ENCODE measurements at places on chromosomes 6 and 20.

DNA sequence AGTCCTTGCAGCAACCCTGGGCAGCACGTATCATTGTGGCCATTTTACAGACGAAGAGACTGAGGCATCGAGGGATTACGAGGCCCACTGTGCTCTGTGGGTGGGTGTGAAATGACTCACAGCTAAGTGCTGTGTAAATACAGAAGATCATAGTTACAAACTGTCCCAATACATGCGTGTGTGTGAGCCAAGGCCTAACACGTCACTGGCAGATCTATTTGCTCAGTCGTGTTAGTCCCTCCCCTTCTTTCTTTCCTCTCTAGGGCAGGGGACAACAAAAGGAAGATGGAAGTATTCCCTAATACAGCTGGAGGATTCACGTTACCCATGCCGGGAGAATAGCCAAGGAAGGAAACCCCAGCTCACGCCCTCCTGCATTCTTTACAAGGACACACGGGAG is 175.9 kb downstream of the CDC5L start:
- DNase-seq = no peak

DNA sequence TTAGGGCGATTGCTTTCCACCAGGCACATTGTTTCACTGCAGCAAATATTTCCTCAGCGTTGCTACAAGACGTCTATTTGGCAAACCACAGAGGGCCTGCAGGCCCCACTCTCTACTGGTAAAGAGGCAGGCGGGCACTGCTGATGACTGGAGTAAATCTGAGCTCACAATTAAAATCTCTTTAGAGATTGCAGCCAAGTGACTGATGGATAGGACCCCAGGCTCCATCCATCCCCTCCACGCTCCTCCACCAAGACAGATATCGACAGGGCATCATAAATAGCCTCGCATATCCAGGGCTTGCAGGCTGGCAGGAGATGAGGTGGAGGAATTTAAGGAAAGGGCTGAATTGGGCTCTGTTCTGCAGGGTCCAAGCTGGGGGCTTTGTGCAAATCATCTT is 50.4 kb upstream of the MDGA1 start:
- no peak for DNase-seq

- DNase-seq = no peak
Observed at GRCh38 chr6:163054641-163055040, 326.9 kb downstream of the PACRG start.

- no peak for DNase-seq
Observed at GRCh38 chr6:16257999-16258708, 19.8 kb downstream of the GMPR start.

GRCh38 chr6:106772270-106773142 is 143.1 kb downstream of the QRSL1 start:
- no peak for DNase-seq
